ENCODE measurements at places on chromosomes 4 and X.

DNA sequence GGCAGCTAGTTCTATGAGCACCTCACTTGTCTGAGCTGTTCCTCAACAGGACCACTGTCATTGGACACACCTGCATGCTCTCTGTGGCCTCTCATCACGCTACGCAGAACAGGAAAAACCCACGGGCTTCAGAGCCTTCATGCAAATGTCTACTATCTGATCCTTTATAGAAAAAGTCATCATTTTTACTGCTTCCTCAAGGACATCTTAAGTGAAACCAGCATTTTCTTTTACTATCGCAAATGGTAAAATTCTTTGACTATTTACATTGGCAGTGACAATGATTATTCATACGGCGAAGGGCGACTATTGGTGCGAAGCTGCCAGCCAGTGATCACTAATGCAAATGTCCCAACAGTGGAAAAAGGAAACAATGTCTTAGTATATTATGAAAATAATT is 147.0 kb downstream of the AFAP1 start:
- DNase-seq, result no peak

GRCh38 chrX:118228041-118228440 is 111.4 kb upstream of the KLHL13 start:
- no peak for DNase-seq

DNA sequence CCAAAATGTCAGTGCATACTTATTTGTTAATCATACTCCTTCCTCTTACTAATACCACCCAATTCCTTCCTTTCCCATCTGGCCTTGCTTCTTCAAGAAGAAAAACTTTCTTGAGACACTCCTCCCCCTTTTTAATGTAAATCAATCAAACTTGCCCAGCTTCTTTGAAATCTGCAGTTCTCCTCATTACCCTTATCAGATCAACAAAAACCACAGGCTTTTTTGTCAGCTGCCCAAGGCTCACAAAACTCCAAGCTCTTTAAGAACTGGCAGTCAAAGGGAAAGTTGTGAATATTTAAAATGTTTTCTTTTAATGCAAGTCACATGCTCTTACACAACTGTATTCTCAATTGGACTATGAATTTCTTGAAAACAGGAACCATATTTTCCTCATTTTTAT is 11.3 kb upstream of the MYOZ2 start:
- no peak for DNase-seq

DNA sequence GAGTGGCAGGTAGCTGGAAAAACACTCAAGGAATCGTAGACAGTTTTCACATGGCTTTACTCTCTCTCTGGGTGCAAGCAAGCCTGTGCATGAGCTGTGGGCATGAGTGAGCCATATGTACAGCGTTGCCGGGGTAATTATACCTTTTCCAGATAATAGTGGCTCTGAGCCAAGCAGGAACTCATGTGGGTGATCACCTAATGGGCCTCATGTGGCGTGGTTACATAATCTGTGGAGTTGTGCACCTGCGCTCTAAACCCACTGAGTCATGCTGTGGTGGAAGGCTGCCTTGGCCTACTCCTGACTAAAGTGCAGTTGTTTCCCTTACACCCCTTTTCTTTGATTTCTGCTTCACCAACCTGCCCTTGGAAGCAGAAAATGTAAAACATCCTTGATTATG is 1564.5 kb upstream of the PCDH10 start:
- no peak for DNase-seq

- DNase-seq, result no peak
Observed at GRCh38 chrX:7133050-7133440, 14.5 kb upstream of the STS start.

DNA sequence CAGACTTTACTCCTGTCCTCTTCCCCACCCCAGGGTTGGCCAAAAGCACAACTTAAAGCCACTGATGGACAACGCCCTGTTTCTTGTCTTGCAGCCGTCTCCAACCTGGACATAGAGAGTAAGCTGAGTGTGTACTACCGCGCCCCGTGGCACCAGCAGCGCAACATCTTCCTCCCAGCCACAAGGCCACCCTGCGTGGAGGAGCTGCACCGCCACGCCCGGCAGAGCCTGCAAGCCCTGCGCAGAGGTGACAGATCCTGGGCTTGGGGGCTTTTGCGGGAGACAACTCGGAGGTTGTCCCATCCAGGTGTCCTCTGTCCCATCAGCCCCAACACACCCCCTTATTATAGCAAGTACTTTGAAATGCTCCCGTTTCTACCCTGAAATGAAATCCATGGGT is 49.6 kb upstream of the SCML1 start:
- no peak for DNase-seq

DNA sequence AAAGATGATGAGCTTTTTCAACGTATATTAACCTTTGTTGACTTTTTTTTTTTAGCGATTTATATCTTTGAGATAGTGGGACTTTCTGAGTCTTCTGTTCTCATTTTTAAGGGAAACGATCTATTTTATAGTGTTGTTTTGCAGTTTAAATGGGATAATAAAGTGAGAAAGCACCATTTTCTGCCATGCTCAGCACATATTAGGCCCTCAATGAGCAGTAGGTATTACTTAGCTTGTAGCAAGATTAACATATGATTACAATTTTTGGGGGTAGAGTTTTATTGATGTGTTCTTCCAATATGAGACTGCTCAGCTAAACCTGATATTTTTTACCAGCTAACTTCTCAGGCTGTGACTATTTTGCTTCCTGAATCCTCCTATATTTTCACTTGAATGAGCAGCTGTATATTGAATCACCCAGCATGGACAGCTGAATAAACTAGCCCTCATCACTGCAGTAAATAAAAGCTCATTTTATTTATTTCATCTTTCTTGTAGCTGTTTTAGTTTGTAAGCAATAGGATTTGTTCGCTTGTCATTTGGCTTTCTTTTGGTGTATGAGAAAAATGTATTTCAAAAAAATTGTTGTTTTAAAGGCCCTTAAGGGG is 43.7 kb downstream of the UGT8 start:
- no peak for DNase-seq

DNA sequence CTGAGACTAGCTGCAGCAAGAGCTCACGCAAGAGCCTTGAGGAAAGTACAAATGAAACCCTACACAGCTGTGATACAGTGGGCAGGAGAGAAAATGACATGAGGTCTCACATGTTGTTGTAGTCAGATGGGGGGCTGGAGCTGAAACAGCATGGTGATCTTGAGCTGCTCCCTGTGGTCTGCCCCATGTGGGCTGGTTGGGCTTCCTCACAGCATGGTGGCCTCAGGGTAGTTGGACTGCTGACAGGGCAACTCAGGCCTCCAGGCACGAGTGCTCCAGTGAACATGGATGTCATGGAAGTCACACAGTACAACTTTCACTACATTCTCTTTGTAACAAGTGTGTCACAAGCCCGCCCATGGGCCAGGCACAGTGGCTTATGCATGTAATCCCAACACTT is 3.4 kb upstream of the MAN2B2 start:
- DNase-seq, result no peak

GRCh38 chrX:21865436-21865835 is 9.6 kb downstream of the YY2 start:
- no peak for DNase-seq

GRCh38 chr4:10243856-10244255 is 127.3 kb upstream of the WDR1 start:
- DNase-seq, result no peak

- DNase-seq, result no peak
Observed at GRCh38 chr4:156111686-156112085, 158.0 kb upstream of the CTSO start.

DNA sequence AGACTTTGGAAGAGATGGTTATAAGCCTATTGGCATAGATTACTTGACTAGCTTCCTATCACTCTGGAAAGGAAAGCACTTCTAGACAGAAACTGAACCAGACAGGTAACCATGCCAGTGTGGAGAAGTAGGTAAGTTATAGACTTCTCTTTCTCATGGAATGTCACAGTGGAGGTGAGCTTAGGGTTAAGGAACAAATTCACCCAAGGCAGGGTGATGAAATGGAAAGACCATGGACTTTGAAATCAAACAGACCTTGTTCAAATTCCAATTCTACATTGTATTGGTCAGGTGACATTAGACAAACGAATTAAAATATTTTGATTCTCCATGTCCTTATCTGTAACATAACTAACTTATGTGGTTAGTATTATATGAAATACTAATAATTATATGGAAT is 7.7 kb upstream of the RAP1GDS1 start:
- no peak for DNase-seq

- DNase-seq, result no peak
Observed at GRCh38 chr4:126548890-126549289, 1083.9 kb upstream of the INTU start.

- no peak for DNase-seq
Observed at GRCh38 chr4:4865705-4866123, 6.2 kb downstream of the MSX1 start.

DNA sequence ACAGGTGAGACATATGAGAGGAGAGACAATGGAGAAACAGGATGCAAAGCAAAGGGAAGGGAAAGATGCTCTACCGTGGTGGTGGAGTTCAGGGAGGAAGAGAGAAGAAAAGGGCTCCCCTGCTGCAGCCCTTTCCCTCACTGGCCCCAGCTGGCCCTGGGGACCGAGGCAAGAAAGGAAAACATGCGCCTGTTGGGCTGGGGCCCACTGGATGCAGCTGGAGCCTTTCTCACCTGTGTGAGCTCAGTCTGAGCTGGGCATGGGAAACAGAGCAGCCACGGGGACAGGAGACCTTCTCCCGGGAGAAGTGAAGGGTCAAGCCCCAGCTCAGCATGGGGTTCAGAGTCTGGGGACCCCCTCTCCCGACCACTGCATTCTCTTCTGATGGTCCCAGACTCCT is 11.9 kb downstream of the NXF3 start:
- no peak for DNase-seq

DNA sequence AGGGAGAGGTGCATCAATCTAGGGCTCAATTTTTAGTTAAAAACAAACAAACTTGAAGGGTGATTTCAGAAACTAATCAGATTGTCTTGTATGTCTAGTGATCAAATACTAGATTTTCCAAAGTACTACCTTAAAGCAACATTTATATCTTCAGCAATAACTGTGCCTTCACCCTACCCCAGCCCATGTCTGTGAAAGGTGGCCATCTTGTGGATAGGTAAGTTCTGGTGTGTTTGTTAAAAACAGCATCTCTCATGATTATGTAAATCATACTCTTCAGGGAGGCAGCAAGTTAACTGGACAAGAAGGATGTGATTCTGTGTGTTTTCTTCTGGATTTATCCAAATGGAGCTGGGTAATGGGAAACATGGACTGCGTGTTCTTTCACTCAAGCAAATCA is 81.4 kb upstream of the ACSL1 start:
- DNase-seq, result no peak

DNA sequence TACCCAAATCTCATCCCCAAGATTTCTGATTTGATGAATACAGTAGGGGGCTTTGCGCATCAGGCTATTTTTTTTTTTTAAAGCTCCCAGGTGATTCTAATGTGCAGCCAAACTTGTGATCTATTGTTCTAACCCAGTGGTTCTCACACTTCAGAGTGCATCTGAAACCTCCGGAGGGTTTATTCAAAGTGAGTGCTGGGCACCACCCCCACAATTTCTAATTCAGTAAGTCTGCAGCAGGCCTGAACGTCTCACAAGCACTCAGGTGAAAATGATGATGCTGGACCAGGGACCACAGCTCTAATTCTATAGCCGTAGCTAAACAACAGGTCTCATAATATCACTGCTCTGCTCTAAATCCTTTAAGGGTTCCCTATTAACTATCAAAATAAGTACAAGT is 211.4 kb downstream of the FMR1NB start:
- no peak for DNase-seq

DNA sequence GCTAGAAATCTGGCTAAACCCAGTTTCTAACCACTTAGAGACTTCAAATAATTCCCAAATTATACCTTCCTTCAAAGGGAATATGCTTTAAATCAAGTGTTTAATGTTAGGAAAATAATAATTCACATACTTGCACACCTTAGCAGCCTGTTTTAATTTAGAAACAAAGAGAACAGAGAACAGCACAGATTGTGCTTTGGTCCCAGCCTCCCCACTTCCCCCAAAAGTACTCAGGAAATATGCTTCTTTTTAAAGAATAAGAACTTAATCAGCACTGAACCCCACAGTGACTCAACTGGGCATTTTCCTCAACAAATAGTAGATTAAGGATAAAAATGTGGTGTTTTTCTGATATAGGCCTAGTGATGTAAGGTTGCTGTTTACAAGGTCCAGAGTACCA is 295.8 kb downstream of the GBA3 start:
- peak; percentile 9 for DNase-seq

DNA sequence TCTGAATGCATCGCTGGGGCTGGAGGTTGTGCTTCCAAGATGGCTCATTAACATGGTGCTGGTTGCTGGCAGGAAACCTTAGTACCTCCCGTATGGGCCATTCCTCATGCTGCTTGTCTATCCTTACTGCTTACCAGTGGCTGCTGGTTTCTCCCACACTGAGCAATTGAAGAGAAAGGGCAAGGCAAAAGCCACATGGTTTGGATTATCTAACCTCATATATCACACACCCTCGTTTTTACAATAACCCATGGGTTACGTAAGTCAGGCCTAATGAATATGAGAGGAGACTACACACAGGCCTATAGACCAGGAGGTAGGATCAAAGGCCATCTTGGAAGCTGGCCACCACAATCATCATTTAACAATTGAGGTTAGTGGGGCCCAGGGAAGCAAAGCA is 141.8 kb upstream of the EDNRA start:
- no peak for DNase-seq

- no peak for DNase-seq
Observed at GRCh38 chrX:70262952-70263567, 3.1 kb upstream of the P2RY4 start.

DNA sequence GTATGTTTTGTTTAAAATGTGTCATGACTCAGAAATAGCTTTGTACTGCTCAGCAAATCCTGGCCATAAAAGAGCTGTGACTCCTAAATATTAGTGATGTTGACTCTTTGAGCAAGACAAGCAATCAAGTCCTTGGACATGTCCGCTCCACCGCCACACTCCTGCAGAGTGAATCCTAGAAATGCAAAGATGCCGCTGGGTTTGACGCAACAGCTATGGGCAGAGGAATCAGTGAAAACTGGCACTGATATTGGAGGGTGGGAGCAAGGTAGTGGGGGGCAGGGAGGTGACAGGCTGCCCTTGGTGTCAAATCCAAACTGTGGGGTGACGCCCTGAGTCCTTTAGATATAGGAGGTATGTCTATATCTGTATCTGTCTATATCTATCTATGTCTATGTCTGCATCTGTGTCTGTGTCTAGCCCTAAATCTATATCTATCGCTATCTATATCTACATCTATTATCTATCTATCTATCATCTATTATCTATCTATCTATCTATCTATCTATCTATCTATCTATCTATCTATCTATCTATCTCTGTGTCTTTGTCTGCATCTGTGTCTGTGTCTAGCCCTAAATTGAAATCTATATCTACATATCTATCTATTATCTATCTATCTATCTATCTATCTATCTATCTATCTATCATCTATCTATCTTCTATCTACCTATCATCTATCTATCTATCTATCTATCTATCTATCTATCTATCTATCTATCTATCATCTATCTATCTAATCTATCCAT is 129.7 kb downstream of the CPE start:
- DNase-seq, result no peak

DNA sequence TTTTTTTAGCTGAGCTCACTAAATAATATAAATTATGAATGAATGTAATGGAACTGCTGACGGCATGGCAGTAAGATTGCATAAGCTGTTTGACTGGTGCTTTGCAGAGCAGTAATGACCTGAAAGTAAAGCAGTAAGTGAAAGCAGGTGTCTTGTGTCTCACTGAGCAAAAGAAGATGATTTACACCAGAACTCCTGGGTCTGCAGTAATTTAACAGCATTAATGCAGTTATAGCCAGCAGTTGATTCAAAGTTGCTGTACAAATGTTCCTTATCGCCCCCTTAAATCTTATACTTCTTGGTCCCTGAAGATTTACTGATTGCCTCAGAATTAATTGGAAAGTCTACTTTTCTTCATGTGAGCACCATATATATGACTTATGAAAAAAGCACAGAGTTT is 187.7 kb downstream of the DCTD start:
- no peak for DNase-seq
